Hematopoietic multipotent progenitor cell treated with erythropoietin and hydrocortisone succinate and interleukin-3 and kit ligand, for 4 days (in vitro differentiated cells): ENCODE measurements at places on chromosomes 11 and 22.
A peak's percentile ranks its signal among the peaks of the same experiment; 100 is the strongest.

DNA sequence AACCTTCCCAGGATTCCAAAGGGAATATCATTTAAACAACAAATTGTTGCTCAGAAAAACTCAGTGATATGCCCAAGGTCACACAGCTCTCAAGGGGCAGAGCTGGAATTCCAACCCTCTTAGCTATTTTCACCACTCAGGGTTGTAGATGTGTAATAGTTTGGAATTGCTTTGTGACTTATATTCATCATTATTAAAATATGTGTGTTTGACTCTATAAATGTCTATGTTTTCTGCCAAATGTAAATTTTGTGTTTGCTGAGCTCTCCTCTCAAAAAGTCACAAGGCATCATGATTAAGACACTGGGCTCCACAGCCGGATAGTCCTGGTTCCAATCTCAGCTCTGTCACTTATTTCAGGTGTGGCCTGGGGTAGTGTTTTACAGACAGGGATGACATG is 407.3 kb downstream of the TMEM135 start:
- no peak for DNase-seq

DNA sequence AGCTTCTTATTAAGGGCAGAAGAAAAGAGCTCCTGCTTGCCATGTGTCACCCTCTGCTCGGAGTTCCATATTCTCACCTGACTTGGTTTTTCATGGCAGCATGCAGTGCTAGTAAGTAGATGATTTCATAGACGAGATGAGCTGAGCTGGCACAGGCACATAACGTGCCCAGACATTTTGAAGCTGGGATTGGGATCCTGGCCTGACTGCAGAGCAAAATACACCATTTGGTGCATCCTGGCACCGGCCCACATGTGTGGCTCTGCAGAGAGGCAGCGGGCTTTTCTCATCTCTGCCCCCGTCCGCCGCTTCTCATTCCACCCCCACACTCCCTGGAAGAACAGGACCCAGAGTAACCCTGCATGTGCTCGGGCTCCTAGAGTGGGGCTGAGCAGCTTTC is 24.8 kb downstream of the FAM118A start:
- no peak for DNase-seq

GRCh38 chr11:86500500-86501140 is 125.9 kb downstream of the CCDC81 start:
- peak; percentile 68 for DNase-seq

GRCh38 chr11:17415523-17416104 is 27.2 kb upstream of the KCNJ11 start:
- no peak for DNase-seq

GRCh38 chr11:19819148-19819547 is 106.5 kb downstream of the NAV2 start:
- DNase-seq = no peak

GRCh38 chr11:121556937-121557336 is 104.2 kb upstream of the SORL1-AS1 start:
- DNase-seq = no peak

DNA sequence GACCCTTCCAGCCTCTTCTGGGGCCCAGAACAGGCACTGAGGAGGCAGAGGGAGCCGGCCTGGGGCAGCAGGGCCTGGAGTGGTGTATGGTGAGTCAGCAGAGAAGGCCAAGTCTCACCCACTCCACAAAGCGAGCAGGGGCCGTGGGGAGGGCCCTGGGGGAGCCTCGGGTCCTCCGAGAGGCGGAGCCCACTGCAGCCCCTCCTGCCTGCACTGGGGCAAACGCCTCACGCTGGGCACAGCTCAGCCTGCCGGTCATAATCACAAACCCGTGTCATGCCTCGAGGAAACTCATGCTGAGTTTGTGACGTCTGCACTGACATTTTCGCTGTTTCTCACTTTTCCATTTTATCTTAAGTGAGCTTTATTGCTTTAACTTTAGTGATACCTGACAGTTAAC is 38.4 kb downstream of the TOLLIP start:
- no peak for DNase-seq

- no peak for DNase-seq
These were observed 92.7 kb downstream of the ETS1 start for GRCh38 chr11:128494418-128495332.

DNA sequence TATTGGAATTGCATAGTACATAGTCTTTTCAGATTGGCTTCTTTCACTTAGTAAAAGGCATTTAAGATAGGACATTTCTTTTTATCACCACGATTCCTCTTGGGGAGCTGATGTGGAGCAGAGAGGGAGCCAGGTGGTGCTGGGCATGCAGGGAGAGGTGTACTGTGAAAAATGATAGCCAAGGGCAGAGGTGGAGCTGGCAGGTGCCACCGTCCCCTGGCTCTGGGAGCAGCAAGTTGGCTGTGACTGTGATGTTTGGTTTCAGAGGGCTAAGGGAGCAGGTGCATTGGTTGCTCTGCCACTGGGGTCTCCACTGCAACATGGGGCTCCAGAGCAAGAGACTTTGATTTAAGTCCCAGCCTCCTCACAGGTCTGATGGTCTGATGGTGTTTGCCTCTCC is 16.5 kb downstream of the SGSM1 start:
- DNase-seq = no peak

GRCh38 chr11:120271672-120272071 is 31.7 kb downstream of the POU2F3 start:
- no peak for DNase-seq

DNA sequence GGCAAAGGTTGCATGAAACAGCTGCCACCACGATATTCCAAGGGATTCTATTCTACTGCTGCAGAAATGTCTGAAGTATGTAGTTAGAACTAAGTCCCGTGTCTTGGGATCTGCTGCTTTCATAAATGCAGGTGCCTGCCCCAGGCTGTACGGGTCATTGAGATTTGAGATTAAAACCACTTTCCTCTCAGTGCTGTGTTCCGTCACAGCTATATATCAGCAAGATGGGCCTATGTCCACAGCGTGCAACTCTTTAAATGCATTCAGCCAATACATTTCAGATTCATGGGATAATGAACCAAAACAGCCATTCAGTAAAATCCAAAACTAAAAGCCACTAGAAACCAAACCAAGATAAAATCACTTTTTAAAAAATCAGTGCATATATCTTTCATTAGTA is 107.3 kb upstream of the LUZP2 start:
- no peak for DNase-seq

DNA sequence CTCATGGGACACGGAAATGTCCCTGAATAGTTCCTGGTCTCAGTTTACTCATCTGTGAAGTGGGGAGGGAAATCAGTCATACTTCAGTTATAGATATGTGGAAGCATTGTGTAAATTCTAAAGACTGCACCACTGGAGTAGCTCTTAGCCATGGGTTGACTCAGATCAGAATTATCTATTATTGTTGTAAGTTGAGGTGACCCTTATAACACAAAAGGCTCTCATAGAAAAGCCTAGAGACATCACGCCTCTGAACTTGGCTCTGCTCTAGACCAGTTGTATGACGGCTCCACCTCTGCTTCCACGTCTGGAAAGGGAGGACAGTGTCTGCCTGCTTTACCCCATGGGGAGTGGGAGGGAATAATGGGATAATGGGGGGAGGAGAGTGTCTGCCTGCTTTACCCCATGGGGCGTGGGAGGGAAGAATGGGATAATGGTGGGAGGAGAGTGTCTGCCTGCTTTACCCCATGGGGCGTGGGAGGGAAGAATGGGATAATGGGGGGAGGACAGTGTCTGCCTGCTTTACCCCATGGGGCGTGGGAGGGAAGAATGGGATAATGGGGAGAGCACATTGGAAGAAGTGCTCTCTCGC is 98.2 kb downstream of the AMOTL1 start:
- no peak for DNase-seq

DNA sequence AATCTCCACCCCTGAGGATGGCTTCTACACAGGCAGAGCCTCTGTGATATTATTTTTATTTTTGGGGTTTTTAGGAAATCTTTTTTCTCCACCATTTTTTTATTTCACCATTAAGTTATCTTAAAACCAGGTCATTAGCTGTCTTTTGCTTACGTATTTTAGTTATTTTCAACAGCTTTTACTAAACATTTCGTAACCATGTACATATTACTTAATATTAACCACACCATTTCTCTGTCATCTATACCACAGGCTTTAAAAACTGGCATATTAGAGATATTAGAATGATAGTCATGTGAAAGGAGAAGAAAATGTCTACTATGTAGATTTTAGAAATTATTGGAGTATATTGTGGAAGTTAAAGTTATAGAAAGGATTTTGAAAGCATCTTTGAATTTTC is 37.4 kb downstream of the YAP1 start:
- no peak for DNase-seq

GRCh38 chr22:45154383-45154782 is 9.3 kb upstream of the NUP50 start:
- DNase-seq = no peak
